ENCODE measurements at places on chromosomes 3 and 15. TPM values are rescaled to one million over a fixed set of nuclear protein-coding genes. Genes with fewer than 3 reads are reported as not detected.

DNA sequence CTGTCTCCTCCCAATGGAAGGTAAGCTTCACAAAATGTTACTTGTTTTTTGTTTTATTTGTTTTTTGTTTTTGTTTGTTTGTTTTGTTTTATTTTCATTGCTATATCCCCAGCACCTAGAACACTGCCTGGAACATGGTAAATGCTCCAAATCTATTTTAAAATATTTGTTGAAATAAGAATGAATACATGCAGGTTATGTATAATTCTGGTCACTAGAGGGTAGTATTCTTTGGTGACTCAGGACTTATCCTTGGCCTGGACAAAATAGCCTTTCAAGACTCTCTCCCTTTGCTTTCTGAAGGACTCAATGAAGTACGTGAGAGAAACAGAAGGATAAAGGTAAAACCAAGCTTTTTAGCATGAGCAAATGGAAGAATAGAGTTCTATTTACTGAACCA, 46.9 kb upstream of the PPP2R3A start:
- H3K36me3 ChIP-seq, result no peaks in the 10 kb centered on the region
- H3K27me3 ChIP-seq, result no peaks in the 10 kb centered on the region
- no peak overlapping the region for H3K27ac ChIP-seq
- H3K4me1 ChIP-seq, result no peaks in the 10 kb centered on the region

DNA sequence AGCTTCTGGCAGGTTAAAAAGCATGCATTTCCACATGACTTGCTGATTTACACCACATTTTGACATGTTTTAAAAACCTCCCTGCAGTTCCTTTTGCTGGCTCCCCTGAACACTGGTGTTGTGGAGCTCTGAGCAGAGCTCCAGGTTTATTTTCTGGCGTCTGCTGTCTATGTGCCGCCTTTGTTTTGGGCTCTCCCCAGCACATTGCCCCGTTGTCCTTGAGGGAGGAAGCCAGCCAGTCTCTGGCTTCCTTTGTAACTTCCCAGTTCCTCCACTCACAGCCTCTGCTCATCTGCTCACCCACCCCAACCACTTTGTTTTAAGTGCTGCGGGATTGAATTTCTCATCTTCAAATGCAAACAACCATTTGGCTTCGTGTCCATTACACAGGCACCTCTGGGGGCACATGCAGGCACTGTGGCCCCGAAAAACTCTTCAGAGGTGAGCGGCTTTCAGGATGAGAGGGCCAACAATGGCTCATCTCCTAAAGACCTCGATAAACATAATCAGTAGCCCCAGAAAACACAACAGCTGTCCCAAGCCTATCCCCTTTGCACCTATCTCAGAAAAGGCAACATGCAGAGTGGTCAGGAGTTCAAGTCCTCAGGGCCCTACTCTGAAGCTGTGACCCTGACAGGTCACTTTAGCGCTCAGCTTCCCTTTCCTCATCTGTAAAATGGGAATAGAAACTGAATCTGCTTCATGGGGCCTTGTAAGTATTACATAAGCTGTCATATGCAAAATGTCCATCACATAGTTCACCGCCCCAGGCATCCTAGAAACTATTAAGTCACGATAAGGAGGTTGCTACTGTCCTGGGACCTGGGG, 1.3 kb upstream of the MEF2A start:
- no peaks in the 10 kb centered on the region for H3K36me3 ChIP-seq
- DNase-seq, result peak; percentile 75
- peaks cover 33% of the 10 kb centered on the region for H3K4me1 ChIP-seq

DNA sequence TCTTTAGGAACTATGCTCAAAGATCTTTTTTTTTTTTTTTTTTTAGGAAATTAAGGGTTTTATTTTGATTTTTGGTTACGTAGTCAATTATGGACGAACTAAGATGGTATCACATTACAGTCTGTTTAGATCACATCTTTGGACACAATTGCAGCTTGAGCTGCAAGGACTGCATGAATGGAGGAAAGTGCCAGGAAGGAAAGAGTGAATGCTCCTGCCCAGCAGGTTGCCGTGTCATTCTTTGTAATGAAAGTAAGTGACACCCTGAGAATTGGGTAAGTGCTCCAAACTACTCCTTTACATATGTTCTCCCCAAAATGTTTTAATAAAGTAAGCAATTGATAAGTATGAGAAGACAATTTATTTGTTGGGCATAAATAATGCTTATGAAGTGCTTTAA, 716.5 kb upstream of the GOLIM4 start:
- no peaks in the 10 kb centered on the region for H3K4me1 ChIP-seq
- no peak overlapping the region for H3K27ac ChIP-seq
- no peaks in the 10 kb centered on the region for H3K36me3 ChIP-seq
- H3K4me3 ChIP-seq, result no peak overlapping the region
- DNase-seq, result no peak

DNA sequence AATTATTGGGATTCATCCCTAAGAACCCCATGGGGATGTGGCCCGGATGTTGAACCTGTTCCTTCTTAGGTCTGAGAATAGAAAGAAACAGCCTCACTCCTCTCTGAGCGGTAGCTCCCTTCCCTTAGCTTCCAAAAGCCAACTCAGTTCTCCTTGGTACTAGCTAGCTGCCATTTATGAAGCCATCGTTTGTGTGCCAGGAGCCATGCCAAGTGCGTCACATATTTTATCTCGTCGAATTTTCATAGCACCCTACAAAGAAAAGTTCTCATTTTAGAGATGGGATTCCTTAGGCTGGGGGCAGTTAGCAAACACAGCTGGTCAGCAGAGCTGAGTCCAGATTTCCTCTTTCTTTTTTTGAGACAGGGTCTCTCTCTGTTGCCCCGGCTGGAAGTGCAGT, 45.4 kb upstream of the GLCE start:
- H3K27me3 ChIP-seq, result peaks cover 15% of the 10 kb centered on the region
- DNase-seq, result no peak
- no peaks in the 10 kb centered on the region for H3K4me1 ChIP-seq
- H3K36me3 ChIP-seq, result no peaks in the 10 kb centered on the region

DNA sequence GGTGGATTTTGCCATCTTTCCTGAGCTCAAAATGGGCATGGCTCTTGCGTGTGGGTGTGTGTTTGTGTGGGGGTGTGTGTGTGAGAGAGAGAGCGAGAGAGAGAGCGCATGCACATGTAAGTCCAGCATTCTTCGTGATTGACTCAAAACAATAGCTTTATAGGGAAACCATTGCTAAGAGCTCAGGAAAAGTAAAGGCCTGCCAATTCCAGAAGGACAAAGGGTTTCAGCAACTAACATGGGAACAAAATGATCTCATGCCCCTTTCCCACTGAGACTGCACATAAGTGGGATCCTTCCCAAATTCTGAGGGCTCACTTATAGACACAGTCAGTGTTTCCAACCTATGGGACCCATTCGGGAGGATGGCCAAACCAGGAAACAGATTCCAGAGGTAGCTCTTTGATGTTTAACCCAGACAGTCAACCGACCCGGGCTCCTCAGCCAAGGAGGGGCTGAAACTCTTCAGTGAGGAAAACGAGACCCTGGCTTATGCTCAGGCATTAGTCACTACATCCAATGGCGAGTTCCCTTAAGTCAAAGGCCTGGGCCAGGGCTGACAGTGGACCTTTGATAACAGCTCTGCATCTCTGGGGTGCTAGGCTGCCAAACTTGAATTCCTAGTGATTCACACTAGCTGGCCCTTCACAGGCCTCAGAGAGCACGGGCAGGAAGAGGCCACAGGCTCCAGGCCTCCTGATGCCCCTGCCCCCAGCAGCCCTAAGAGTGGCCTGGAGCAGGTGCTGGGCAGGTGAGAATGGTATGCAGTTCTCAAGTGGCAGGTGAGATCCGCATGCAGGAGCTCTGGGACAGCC, 305.0 kb upstream of the C2CD4B start:
- peak; percentile 87 for DNase-seq
- peak overlapping the region; percentile 77 for H3K27ac ChIP-seq
- no peaks in the 10 kb centered on the region for H3K27me3 ChIP-seq
- H3K4me1 ChIP-seq, result peaks cover 50% of the 10 kb centered on the region
- H3K4me3 ChIP-seq, result no peak overlapping the region
- H3K36me3 ChIP-seq, result no peaks in the 10 kb centered on the region

- peaks cover 9% of the 10 kb centered on the region for H3K4me1 ChIP-seq
- no peaks in the 10 kb centered on the region for H3K27me3 ChIP-seq
- no peak overlapping the region for H3K27ac ChIP-seq
Measured at GRCh38 chr15:75037685-75038084, 14.3 kb downstream of the PPCDC start.

DNA sequence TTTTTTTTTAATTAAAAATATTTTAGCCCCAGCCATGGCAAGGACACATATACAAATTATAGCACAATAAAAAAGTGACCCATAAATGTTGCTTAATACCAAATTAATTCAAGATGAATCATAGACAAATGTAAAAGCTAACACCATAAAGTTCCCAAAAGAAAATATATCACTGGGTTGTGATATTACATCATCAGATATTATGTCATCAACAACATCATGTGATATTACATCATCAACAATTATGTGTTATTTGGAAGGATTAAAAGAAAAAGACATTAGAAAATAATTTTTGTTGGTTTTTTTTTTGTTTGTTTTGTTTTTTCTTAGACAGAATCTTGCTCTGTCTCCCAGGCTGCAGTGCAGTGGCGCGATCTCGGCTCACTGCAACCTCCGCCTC, 34.5 kb upstream of the ABHD10 start:
- H3K36me3 ChIP-seq, result peaks cover 14% of the 10 kb centered on the region
- no peak for DNase-seq
- no peak overlapping the region for H3K4me3 ChIP-seq

DNA sequence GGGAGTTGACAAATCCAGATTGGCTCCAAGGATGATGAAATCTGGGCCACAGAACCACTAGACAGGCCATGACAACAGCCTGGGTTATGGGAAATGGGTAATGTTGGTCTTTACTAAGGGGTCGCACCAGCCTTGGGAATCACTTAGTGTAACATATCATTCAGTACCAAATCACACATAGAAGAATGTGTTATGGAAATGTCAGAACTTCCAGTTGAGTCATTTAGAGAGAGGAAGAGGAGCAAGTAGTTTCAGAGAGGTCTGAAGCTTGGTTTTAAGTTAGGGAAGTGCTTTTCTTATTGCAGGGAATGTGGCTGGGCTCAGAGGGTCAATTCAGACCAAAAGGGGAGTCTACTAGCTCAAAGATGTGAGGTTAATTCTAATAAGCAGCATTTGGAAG, 241.6 kb upstream of the ZPLD1 start:
- no peaks in the 10 kb centered on the region for H3K4me1 ChIP-seq
- no peak overlapping the region for H3K27ac ChIP-seq
- no peaks in the 10 kb centered on the region for H3K27me3 ChIP-seq
- H3K4me3 ChIP-seq, result no peak overlapping the region
- H3K36me3 ChIP-seq, result no peaks in the 10 kb centered on the region

GRCh38 chr3:192409838-192410683, 317.3 kb downstream of the FGF12 start:
- no peak for DNase-seq
- H3K27me3 ChIP-seq, result peaks cover 9% of the 10 kb centered on the region
- H3K36me3 ChIP-seq, result no peaks in the 10 kb centered on the region
- H3K4me3 ChIP-seq, result peak overlapping the region; percentile 18
- no peaks in the 10 kb centered on the region for H3K4me1 ChIP-seq

DNA sequence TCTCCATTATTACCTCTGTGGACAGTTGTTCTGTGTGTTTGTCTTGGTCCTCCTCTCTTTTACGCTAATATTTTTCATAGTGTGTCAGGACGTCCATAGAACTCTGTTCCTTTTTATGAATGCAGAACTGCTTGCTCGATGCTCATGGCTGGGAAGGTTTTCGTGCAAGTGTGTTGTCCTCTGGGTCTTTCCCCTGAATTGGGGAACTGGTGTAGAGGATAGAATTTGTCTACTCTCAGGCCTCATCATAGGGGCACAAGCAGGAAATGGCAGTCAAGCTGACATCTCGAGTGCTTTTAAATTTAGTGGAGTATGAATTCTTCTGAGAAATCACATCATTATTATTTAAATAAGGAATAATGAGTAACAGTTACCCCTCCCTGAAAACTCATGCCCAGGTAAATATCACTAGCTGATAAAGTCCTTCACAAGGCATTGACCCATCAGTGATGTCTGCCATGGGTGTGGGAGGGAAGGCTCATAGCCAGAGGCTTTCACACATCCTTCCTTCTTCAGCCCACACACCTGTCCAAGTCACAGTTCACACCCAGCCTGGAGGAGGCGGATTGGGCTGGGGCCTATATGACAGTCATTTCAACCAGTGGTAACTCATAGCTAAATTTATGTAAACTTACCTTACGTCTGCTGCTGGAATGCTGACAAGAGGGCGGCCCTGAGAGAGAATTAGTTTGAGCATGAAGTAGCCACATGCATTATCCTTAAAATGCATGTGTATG, 226.1 kb downstream of the PLCL2 start:
- no peaks in the 10 kb centered on the region for H3K36me3 ChIP-seq
- no peak overlapping the region for H3K4me3 ChIP-seq
- DNase-seq, result no peak
- H3K27ac ChIP-seq, result no peak overlapping the region
- no peaks in the 10 kb centered on the region for H3K4me1 ChIP-seq
- no peaks in the 10 kb centered on the region for H3K27me3 ChIP-seq

DNA sequence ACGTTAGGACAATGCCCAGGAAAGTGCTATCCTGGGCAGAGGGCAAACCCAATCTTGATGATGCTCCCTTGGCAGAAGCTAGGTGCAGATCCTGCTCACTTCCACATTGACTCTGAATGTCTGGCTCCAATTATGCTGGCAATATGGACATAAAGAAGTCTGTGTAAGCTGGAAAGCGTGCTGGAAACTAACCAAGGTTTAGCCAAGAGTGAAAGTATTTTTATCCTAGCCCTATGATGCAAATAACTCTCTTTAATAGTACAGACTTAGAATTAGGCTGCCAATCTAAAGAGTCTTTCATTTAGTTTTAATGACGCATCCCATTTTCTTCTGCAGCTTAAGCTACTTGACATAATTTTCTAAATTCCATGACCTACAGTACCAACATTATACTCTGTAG, 571.8 kb downstream of the TUSC7 start:
- H3K4me3 ChIP-seq, result no peak overlapping the region
- DNase-seq, result no peak
- no peaks in the 10 kb centered on the region for H3K27me3 ChIP-seq
- H3K4me1 ChIP-seq, result peaks cover 6% of the 10 kb centered on the region
- no peak overlapping the region for H3K27ac ChIP-seq

IQCF5 gene
- not detected for total RNA-seq

POTEB gene
- not detected for total RNA-seq

SLC15A2 gene
- 0.82 TPM for total RNA-seq

MOBP gene
- not detected for total RNA-seq

MAN2A2 gene
- 39.4 TPM for total RNA-seq

FRMD5 gene
- 1.4 TPM for total RNA-seq

GAP43 gene
- total RNA-seq, result 7.2 TPM

TNIK gene
- 9.2 TPM for total RNA-seq
